Breast epithelium (tissue), 4 donors: ENCODE measurements at places on chromosomes 12 and 14. TPM values are rescaled to one million over a fixed set of nuclear protein-coding genes. Genes with fewer than 3 reads are reported as not detected.

DNA sequence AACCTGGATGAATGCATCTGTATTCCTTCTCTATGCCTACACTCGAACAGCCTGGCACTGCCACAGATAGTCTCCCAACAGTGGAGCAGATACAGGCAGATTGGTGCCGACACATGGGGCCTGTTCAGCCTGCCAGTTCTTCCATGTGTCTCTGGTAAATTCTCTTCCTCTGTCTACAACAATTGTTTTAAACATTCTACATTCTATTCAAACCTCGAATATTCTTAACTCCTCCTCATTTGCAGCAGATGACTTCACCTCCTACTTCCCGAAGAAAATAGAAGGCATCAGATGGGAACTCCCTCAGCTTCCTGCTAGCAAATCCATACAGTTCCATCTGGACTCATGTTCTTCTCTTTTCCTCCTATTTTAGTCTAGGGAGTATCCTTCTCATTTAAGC lies 43.1 kb upstream of the OTOGL start:
- no peak for DNase-seq

SOCS4 gene
- 16.3 TPM for total RNA-seq

ERBB3 gene
- 119 TPM for total RNA-seq

ZC3H10 gene
- 4.8 TPM for total RNA-seq
